ENCODE measurements at places on chromosomes 7 and 10.

GRCh38 chr7:82617156-82617555, 173.6 kb upstream of the CACNA2D1 start:
- DNase-seq = no peak

DNA sequence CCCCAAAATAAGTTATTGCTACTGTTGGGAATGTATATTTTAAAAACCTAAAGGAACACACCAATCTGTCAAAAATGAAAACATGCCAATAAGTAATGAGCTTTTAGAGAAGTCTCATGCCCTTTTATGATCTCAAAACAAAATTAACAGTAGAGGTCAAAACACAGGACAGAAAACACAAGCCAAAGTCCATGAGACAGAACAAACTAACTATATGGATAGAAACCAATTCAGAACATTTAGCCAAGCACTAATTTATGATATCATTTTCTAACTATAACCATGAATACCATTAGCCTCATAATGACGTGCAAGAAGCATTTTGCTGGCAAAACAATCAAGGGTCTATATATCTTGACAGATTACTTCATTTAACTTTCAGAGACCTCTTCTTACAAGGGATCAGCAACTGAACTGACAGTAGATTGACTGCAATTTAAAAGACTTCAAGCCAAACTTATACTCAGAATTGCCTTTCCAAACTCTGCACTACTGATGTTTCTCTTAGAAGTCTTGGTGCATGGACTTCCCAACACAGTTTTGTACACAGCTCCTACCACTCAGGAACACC, 200.9 kb downstream of the DOCK4 start:
- DNase-seq = no peak

DNA sequence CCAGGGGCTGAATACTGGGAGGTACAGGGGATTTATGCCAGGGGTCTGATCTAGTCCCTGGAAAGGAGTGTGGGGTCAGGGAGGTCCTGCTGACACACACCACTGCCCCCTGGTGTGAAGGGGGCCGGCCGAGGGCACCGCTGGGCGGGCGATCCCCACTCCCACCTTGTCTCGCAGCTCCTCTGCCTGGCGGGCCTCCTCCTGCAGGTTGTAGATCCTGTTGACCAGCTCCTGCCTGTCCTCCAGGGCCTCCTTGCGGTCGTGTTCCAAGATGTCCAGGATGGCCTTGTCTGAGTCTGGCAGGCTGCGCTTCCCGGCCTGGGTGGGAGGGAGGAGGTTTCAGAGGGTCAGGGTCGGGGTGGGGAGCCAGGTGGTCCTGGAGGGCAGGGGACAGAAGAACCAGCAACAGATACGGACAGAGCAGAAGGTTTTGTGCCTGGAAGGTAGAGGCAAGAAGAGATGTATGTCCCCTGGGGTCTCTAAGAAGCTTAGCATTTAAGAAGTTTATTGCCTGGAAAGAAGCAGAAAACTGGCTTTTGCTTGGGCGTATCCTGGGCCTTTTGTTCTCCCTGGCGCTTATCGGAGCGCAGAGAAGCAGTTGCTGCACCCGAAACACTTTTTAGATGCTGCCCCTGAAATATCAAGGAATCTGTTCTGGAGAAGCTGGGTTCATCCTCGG, 94.5 kb upstream of the GNA12 start:
- no peak for DNase-seq

GRCh38 chr10:94066411-94066810, 72.7 kb downstream of the PLCE1 start:
- no peak for DNase-seq

GRCh38 chr7:112833082-112833481, 42.9 kb upstream of the TMEM168 start:
- DNase-seq = no peak

- no peak for DNase-seq
These were observed 223.2 kb downstream of the CCSER2 start for GRCh38 chr10:84551437-84552120.

- no peak for DNase-seq
These were observed 594 bp downstream of the ZNF503 start for GRCh38 chr10:75400771-75401568.

GRCh38 chr7:20030915-20031362, 186.2 kb downstream of the MACC1 start:
- no peak for DNase-seq

- DNase-seq = no peak
These were observed 204.9 kb downstream of the DOCK4 start for GRCh38 chr7:112001091-112001826.

DNA sequence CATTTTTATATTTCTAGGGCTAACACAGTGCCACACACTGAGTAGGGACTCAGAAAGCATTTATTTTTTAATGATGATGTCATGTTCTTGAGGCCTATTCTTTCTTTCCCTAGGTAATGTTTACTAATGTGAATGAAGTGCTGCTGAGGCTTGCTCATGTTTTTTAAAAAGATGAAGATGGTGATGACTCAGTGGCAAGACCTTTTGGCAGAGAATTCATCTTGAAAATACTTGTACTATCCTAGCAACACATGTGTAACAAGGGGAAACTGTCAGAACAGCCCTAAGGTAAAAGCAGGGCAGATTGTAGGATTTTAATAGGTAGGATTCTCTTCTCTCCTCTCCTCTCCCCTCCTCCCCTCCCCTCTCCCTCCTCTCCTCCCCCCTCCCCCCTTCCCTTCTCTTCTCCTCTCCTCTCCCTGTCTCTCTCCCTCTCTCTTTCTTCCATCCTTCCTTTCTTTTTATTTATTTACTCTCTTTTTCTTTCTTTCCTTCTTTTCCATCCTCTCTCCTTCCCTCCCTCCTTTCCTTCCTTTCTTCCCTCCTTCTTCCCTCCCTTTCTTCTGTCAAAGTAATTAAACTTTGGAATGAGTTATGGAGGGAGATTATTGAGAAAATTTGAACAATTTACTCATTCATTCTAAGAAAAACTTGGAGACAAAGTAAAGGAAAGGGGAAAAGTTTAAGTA, 75.3 kb downstream of the ZNF92 start:
- DNase-seq = no peak

- no peak for DNase-seq
These were observed 201.5 kb downstream of the CDK14 start for GRCh38 chr7:90797596-90797995.

GRCh38 chr10:13587391-13587790, 626 bp downstream of the PRPF18 start:
- DNase-seq = no peak

- no peak for DNase-seq
These were observed 221.8 kb upstream of the KLF6 start for GRCh38 chr10:4006858-4007257.

DNA sequence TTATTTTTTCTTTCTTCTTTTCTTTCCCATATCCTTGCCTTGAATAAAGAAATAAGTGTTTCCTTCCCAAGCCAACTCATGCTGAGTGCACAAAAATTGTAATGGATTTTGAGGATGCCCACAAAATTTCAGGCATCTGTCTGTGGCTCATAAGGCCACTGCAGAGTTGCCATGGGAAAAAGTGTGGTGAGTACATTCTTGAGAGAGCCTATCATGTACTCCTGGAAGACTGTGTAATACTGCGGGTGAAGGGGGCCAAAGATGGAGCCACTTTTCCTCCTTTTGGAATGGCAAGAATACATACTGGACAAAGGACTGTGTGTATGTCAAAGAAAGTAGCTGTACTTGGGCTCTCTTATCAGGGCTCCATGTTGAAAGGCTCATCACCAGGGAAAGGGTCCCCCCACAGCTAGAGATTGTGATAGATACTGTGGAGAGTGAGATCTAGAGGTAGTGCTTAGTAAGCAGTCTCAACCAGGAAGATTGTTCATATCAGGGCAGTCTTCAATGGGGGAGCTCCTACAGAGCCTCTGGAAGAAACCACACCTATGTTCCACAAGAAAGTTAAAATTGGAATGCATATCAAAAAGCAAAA, 341.6 kb upstream of the KCND2 start:
- DNase-seq = no peak

DNA sequence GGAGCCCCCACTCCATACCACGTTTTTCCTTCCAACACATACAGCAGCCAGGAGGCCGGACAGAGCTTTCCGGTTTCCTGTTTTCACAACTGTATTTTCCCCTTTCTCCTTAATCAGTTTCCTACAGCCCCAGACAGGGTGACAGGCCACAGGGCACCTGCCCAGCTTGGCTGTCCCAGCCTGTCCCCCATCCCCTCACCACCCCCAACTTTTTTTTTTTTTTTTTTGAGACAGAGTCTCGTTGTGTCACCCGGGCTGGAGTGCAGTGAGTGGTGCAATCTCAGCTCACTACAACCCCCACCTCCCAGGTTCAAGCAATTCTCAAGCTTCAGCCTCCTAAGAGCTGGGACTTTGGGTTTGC, 10.3 kb upstream of the HSPB1 start:
- no peak for DNase-seq

DNA sequence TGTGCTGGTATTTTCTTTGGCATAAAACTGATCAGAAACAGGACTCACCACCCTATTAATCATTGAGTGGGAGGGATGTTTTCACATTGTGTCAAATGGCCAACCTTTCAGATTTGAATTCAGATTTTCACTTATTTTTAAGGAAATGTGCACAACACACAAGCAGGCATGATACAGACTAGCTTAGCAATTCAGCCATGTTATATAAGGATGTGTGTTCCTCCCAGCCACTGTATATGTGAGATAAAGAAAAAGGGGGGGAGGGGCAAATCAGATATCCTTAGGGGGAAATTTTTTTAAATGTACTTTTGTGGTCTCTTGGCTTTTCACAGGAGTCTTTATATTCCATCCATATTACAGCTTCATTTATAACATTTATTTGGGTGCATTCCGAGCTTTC, 3.1 kb downstream of the GAD2 start:
- DNase-seq = no peak

DNA sequence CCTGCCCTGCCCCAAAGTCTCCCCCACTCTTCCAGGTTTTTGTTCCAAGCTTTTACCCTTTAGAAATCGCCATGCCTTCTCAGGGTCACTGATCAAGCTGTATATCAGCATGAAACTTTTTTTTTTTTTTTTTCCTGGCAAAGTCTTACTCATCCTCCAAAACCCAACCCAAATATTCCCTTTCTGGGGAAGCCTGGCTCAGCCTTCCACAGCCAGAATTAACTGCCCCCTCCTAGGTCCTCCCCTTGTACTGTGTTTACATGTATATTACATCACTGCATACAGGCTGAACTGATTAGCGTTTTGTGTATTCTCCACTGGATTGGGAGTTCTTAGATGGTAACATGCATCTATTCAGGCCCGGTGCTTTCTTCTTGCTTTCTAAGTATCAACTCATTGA, 4.6 kb upstream of the NOBOX start:
- no peak for DNase-seq

GRCh38 chr7:101864039-101864438, 46.6 kb downstream of the CUX1 start:
- no peak for DNase-seq

GRCh38 chr10:121137533-121137932, 286.4 kb downstream of the WDR11 start:
- no peak for DNase-seq

- DNase-seq = no peak
These were observed 100.7 kb downstream of the SEMA3E start for GRCh38 chr7:83548250-83548649.

DNA sequence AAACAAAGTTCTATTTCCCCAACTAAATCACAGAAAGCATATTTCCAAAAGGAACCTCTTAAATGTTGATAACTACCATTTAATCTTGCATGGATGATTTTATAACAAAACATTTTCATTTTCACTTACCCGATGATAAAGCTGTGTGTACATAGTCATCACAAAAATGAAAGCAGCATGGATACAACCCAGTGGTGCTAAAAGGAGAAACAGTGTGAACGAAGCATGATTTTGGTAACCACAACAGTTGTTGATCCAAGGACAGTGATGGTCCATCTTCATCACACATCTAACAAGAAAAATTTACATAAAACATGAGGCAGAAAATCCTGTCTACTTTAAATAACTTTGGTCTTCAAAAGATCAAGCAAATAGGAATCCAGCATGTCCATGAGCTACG, 4.7 kb downstream of the ZDHHC6 start:
- no peak for DNase-seq

GRCh38 chr10:64115908-64116643, 594.9 kb downstream of the REEP3 start:
- DNase-seq = no peak

GRCh38 chr10:35268323-35268722, 68.0 kb upstream of the CCNY start:
- no peak for DNase-seq

- DNase-seq = no peak
These were observed 27.6 kb downstream of the UNCX start for GRCh38 chr7:1260244-1260635.

DNA sequence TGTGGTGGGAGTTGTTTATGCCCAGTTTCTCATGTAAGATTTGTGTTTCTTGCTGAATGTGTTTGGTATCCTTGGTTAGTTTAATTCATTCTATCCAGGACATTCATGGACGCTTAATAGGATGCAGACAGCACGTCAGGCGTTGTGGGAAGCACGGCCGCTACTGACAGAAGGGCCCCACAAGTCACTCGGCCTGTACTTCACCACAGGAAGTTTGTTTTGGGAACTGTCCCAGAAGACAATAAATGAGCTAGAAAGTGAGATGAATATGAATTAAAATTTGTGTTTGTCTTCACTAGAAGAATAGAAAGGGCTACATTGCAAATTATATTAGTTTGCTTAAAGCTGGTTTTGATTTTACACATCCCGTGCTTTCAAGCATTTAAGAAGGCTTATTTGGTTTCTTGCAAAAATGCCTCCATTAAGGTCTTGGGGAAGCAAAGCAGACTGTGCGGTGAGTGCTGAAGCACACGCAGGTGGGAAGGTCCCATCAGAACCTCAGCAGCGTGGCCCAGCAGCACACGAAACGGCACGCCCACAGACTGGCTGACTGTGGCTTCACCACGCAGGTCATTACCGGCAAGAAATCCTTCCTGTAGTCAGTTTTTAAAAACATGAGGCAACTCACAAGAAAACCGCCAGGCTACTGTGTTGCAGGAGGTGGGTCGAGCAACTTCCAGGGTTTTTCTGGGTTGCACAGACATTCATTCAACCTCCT, 74.1 kb downstream of the VIPR2 start:
- no peak for DNase-seq

GRCh38 chr10:14379556-14380280, 49.0 kb upstream of the FRMD4A start:
- DNase-seq = no peak

GRCh38 chr7:30254717-30255063, 29.7 kb upstream of the ZNRF2 start:
- no peak for DNase-seq

All from stimulated activated CD8-positive, alpha-beta memory T cell treated with anti-CD3 and anti-CD28 coated beads, Interleukin-7, amount 100 ng/mL, for 1 hour (primary cell).